Right cardiac atrium (tissue), 5 donors: ENCODE measurements at places on chromosomes 4 and X. TPM values are rescaled to one million over a fixed set of nuclear protein-coding genes. Genes with fewer than 3 reads are reported as not detected.

The RTL9 gene
- 0.20 TPM for polyA plus RNA-seq

The OTC gene
- 0.18 TPM for polyA plus RNA-seq

The SNCA gene
- polyA plus RNA-seq: 6.6 TPM

The SHROOM4 gene
- polyA plus RNA-seq: 6.3 TPM

The ASMT gene
- polyA plus RNA-seq: not detected
